Amniotic stem cell (primary cell): ENCODE measurements at places on chromosomes 3 and 15.

DNA sequence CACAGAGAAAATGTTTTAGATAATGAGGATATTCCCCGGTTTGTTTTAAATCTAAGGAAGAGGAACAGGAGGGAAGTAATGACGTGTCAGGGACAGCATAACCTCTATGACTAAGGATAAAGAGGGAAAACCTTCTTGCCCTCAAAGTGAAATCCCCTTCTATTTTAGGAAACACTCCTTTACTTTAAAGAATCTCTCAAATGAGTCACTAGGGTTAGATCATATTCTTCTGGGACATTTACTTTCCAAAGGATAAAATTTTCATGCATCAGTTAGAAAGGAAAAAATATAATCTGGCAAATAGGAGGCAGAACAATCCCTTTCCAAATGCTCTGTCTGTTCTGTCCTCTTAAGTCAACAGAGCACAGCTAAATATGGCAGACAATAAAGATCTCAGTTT is 43.2 kb upstream of the UBE2E2 start:
- peak; percentile 94 for DNase-seq

DNA sequence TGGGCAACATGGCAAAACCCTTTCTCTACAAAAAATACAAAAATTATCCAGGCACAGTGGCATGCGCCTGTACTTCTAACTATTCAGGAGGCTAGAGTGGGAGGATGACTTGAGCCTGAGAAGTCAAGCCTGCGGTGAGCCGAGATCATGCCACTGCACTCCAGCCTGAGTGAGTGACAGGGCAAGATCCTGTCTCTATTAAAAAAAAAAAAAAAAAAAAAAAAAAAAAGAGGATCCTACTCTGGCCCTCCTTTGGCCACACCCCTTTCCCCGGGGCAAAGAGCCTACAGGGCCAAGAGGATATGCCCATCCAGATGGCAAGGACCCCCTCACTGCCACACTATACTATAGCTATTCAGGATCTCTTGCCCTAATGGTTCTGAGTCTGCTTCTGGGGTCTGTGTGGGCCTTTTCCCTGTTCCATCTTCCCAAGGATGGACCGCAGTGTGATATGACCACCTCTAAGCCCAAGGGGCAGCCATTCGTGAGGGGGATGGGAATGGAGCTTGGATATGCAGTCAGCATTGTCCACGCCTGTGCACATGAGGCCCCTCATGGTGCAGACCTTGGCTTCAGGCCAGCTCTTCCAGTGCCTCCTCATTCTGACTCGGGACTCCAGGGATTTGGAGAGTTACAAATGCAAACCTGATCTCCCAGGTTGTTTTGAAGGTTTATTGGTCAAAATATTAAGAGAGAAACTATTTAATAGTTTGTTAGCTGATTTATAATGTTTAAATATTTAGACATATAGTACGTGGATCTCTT is 7.3 kb downstream of the TYRO3 start:
- DNase-seq, result no peak

DNA sequence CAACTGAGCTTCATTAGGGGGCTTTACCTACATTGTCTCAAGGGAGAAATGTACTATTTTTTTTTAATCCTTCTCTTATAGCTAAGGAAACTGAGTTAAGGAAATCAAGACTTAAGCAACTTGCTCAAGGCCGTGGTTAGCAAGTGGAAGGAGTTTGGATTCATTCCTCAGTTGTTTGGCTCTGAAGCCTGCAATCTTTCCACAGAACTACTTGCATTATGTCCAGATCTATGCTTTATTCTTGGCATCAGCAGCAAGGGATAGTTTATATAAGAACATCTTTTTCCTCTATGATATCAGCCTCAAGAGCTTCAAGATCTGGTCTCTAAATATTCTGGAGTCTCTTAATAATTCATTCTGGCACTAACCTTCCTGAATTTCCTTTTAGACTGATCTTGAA is 182.4 kb downstream of the SV2B start:
- DNase-seq, result no peak

DNA sequence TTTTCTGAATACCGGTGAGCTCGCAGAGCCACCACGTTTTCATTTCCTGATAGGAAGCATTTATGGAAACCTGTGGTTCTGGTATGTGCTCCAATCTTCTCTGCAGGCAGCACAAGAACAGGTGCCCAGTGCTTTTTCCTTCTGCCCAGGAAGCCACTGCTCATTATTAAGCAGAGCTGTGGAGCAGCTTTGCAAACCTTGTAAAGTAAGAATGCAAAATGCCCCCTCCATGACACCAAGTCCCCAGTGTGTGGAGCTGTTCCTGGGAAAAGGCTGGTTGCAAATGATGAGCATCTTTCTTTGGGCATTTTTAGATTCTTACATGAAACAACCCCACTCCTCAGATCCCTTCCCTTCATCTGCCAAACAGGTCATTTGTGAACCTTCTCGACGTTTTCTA is 65.7 kb upstream of the MRPL3 start:
- DNase-seq, result no peak

DNA sequence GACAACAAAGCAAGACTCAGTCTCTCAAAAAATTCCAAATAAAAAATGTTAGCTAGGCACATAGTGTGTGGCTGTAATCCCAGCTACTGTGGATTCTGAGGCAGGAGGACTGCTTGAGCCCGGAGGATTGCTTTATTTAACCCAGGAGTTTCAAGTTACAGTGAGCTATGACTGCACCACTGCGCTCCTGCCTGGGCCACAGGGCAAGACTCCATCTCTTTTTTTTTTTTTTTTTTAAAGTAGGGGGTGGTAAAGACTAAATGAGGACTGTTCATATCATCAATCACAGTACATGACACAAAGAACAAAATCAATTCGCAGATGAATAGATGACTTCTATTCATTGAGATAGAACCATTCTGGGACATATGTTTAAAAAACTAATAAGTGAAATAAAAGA is 48.1 kb downstream of the ACAP2 start:
- DNase-seq, result no peak

- DNase-seq, result no peak
These were observed 60.1 kb downstream of the VGLL4 start for GRCh38 chr3:11583638-11584046.

- DNase-seq, result no peak
These were observed 400.2 kb downstream of the CNTN3 start for GRCh38 chr3:74214286-74214685.

DNA sequence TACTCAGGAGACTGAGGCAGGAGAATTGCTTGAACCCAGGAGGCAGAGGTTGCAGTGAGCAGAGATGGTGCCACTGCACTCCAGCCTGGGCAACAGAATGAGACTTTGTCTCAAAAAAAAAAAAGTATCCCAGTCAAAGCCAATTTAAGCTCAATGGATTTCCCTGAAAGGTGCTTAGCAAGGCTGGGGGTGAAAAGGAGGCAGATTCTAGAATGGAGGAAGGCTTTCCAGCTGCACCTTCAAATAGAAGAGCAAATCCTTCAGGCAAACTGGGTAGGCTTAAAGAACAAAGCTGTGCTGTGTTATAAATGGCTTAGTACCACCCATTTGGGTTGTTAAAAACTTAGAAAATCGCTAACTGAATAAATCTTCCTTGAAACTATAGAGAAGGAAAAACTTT is 3.0 kb upstream of the IFT57 start:
- no peak for DNase-seq

DNA sequence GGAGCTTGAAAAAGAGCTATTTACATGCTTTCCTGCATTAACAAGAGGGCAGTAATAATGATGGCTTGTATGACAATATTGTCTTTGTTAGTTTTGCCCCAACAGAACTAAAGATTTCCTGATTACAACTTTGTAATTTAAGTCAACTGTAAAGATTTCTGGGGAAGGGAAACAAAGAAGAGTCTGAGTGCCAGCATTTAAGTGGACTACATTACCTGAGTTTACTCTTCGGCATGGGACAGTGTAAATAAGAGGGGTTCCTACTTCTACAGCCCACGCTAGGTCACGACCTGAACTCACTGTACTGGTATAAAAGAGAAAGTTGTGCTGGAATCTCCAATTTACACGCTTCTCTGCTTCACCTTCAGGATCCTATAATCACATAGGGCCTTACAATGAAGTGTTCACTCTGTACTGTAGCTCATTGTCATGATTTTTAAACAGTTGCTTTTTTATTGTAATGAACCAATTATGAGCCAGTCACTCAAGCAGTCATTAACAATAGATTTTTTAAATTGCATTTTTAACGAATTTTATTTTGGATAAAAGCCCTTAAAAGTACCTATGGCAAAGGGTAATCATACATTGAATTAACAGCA is 39.6 kb downstream of the DPH6 start:
- DNase-seq, result no peak

GRCh38 chr3:55178336-55178735 is 250.5 kb upstream of the LRTM1 start:
- DNase-seq, result no peak

- DNase-seq, result no peak
These were observed 2.4 kb upstream of the COL6A5 start for GRCh38 chr3:130342821-130343661.

GRCh38 chr3:113712129-113712528 is 15.7 kb upstream of the USF3 start:
- no peak for DNase-seq
